ENCODE measurements at places on chromosomes 5 and 9.

DNA sequence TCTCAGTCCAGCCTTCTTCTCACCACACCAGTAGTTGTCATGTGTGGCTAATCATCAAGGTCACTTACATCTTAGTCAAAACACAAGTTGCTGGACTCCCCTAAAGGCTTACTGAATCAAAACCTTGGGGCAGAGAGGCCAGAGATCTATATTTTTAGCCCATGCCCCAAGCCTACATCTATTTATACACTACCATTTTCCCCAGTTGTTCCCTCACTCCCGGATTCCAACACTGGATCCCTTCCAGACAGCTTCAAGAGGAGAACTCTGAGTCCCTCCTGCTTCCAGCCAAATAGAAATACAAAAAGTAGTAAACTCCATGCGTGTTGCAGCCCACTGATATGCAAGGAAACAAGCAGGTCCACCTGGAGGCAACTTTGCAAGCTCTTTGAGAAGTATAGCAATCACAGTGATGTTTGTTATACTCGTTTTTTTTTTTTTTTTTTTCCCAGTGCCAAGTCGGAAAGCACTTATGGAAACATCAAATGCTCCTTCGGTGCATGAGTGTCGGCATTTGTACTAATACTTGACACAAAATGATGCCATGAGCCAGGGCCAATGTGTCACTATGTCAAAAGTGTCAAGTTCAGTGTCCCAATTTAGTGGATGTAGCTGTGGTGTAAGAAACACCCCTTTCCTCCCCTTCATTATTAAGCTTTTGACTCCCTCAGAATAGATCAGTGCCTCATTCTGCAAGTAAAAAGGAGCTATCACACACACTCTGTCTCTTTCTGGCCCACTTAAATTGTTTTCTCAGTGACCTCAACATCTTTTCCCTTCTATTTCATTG, 594.2 kb upstream of the SGCD start:
- DNase-seq: no peak

DNA sequence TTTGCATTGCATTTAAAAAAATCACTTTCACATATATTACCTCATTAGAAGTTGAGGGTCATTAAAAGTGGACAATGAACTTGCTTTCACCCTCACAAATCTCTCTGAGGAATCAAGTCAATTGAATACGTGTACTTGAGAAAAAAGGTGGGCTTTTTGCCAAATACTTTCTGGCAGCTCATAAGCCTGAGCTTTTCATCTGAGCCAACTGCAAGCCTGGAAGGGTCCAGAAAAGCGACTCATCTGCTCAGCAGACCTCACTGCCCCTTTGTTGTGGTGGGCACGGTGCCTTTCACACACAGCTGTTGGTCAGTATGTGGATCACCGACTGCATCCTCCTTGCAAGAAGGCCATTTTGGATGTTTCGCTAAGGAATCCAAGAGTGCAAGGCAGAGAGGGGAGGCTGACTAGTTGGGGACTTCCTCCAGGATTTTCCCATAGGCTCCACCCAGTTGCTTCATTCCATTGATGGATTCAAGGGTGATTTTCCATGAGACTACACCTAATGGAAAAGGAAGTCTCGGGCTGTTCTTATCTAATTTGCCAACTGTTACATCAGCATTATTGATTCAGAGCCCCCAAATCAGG, 564.7 kb downstream of the PDE4D start:
- DNase-seq: no peak

DNA sequence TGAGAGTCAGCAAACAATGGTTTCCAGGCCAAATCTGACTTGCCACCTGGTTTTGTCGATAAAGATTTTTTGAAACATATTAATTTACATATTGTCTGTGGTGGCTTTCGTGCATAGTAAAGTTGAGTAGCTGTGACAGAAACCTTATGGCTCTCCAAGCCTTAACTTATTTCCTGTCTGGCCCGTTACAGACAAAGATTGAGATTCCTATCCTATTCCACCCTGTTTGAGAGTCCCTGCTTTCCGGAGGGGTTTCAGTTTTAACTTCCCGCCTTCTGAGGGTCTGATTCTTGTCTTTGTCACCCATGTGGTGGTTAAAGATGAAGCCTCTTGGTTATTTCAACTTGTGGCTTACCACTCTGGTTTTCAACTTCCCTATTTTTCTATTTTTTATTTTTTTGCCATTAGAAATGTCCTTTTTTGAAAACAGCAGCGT, 11.4 kb downstream of the OTULIN start:
- no peak for DNase-seq

- DNase-seq: no peak
Measured at GRCh38 chr5:39219437-39219836, at the start of gene FYB1. Gene FYB1, minus strand, starts transcription at chr5:39219563. Its CDS starts 16,603 bp downstream, at chr5:39202960.

GRCh38 chr9:87854580-87854955, 28.1 kb upstream of the SPATA31E1 start:
- DNase-seq: no peak

DNA sequence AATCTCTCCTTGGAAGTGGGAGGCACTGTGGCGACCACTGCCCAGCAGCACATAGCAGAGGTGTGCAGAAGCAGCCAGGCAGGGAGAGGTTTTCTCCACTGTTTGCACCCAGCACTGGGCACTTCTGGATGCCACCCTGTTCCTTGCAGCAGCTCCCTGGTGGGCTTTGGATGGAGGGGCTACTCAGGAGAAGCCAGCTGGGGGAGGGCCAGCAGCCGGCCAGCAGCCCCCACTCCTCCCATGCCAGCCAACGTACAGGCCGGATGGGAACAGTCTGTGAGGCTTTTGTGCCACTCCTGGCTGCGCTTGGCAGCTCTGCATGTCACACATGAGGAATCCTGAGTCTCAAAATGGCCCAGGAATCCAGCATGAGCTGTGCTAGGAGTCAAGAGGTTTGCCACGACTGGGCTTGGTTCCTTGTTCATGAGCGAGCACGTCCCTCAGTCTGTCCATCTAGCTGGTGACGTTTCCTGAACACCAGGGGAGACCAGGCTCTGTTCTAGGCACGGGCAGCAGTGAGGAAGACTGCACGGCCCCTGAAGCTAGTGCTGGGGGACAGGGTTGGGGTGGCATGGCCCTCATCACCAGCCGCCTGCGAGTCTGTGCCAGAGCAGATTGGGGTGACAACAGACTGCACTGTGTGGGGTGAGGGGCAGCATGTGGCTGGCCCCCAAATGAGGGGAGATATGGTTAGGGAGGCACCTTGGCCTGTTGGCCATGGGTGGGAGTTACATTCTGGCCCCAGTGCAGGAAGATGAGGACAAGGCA, 10.1 kb downstream of the PHF2 start:
- DNase-seq: no peak

DNA sequence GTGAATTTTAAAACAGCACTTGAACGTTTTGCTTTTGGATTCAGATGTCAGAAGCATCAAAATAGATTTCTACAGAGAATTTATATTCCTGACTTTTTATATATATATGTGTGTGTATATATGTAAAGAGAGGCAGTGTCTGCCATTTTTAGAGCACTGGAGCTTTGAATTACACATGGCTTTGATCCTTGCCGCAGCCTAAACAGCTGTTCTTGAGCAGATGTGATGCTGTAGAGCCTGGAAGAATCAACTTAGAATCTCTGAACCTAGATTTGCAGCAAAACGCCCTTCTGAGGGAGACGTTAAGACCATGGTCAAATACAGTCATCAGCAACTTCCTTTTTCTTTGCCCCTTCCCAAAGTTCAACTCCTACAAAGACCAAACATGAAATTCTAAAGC, 21.7 kb upstream of the C5orf47 start:
- DNase-seq: no peak

GRCh38 chr9:21543187-21543586, 61.1 kb upstream of the IFNE start:
- DNase-seq: no peak

- DNase-seq: no peak
Measured at GRCh38 chr5:3833566-3833965, 237.9 kb downstream of the IRX1 start.

DNA sequence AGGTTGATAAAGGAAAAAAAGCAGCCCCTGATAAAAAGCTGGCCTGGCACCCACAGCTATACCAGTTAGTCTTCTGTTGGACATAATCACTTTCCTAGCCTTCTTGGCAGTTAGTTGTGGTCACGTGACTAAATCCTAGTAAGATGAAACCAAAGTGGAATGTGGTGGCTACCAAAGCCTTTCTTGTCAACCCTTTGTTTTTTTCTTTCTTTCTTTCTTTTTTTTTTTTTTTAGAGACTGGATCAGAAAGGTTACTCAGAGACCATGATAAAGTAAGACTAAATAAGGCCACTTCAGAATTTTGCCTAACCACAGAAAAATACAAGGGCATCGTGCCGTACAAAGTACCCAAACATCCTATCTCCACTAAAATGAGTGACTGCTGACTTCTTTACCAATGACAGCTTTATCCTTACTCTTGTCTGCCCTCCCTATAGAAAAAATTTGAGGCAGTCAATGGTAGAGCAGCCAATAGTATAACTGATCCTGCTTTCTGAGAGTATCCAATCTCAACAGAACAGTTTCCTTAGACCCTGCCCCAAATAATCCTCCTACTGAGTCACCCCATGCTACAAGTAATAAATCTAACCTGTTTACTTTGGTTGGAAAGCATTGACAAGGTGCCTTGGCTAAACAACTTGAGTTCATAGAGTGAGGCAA, 14.2 kb upstream of the KIF27 start:
- DNase-seq: no peak

GRCh38 chr5:107388141-107388861, 282.4 kb downstream of the EFNA5 start:
- no peak for DNase-seq

DNA sequence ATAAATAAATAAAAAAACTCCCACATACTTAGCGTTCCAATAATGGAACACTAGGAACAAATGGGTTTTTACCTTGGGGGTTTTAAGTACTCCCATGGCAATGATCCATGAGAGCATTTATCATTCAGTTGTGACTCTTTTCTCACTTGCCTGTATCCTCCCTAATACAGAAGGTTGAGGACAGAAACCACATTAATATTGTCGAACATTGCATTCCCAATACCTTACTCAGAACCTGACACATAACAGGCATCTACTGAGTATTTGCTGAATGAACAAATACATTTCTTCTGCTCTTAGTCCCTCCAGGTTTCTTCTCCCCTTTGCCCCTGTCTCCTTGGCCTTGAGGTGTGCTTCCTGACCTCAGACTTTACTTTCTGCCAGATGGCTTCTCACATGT, 175.9 kb downstream of the CEMIP2 start:
- DNase-seq: no peak

DNA sequence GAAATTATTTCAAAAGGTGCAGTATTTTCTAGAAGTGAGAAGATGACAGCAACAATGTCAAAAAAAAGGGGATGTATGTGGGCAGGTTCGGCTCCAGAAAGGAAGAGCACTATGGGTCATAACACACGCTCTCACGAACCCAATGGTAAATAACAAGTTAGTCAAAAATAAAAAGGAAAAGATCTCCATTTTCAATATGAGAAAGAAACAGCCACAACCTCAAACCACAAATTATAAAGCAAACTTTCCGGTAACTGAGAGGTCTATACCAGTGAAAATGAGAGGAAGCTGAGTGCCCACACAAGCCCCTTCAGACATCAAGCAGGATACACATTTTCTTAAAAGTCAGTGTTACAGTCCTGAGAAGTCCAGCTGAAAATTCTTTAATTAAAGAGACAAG, 398.5 kb upstream of the RPS23 start:
- no peak for DNase-seq

DNA sequence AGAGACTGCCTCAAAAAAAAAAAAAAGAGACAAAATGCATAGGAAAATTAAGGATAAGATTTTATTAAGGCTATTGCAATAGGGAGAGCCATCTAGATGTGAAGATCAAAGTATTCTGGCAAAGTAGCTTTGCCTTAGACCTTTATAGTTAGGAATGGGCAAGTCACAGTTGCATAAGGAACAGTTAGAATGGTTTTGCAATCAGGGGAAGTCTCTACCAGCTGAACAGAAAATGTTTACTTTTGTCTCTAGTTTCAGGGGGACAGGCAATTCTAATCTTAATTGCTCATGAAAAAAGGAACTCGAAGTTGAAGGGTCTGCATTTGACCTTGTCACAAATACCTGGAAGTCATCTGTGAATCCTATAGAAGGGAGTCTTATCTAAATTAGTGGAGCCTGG, 13.1 kb upstream of the ATP6V1G1 start:
- DNase-seq: no peak

- no peak for DNase-seq
Measured at GRCh38 chr9:27467486-27467885, 56.6 kb upstream of the IFNK start.
